ENCODE measurements at places on chromosomes 12 and 14.
A peak's percentile ranks its signal among the peaks of the same experiment; 100 is the strongest.

DNA sequence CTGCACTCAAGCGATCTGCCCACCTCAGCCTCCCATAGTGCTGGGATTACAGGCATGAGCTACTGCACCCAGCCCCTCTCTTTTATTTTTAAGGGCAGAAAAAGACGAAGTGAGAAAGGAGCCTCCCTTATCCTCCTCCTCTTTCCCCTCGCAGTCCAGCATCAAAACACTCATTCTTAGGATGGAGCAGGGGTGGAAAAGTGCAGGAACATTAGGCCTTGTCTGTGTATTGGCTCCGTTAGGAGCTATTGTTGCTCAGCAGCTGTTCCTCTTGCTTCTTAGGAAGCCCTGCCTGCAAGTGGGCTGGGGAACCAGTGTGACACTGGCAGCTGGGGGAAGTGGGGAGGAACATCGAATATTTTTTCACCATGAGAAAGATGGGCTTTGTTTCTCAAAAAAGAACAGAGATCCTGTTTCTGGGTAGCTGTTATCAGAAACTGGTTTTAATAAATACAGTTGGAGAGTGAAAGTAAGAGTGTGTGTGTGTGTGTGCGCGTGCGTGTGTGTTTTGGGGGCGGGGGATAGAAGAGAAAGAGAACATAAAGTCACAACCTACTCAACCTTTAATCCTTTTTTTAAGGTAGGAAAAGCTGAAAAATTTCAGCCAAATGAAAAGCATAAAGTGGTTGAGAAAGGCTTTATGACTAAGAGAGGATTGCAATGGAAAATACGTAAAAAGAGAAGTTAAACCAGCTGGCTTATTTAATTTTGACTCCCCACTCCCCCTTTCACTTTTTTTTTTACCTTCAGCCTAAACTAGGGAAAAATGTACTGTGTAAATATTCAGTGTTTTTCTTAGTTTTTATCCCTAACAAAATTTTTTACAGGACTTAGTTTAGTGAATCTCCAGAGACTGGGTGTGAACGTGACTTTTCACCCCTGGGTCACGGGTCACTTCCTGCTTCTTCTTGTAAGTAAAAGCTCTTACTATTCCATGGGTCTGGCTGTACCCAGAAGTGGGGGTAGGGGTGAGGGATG, 197.2 kb upstream of the PLEKHG7 start:
- no peak for DNase-seq

DNA sequence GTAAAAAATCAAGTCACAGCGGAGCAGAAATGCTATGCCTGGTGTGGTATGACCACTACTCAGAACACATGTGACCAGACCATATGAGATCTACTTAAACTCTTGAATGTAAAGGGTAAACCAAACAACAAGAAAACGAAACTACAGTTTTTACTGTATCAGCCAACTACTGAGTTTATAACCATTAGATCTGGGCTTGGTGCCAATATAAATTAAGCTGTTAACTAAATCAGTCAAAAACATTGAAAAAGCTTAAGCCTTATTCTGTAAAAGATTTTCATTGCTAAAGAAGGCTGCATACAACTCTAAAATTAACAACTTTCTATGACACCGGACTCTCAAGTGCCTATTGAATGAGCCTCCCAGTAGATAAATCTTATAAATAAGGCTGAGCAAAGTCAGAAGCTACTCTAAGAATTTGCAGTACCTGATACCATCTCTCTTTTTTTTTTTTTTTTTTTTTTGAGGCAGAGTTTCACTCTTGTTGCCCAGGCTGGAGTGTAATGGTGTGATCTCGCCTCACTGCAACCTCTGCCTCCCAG, 35.4 kb downstream of the SPTLC2 start:
- DNase-seq: peak; percentile 43

DNA sequence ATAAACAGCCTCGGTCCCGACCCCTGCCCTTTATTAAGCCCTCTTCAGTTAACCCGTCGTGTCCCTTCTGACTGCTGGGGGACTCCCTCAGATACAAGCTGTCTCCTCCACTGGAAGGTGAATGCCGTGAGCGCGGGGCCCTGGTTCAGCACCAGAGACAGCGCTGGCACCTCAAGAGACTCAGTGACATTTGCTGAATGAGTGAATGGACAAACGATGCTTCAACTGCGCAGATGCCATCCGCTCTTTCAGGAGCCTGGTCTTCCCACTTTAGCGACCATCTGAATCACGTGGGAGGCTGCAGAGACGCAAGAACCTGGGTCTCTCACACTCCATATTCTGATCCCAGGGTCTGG, 92.6 kb upstream of the SFSWAP start:
- DNase-seq: no peak

DNA sequence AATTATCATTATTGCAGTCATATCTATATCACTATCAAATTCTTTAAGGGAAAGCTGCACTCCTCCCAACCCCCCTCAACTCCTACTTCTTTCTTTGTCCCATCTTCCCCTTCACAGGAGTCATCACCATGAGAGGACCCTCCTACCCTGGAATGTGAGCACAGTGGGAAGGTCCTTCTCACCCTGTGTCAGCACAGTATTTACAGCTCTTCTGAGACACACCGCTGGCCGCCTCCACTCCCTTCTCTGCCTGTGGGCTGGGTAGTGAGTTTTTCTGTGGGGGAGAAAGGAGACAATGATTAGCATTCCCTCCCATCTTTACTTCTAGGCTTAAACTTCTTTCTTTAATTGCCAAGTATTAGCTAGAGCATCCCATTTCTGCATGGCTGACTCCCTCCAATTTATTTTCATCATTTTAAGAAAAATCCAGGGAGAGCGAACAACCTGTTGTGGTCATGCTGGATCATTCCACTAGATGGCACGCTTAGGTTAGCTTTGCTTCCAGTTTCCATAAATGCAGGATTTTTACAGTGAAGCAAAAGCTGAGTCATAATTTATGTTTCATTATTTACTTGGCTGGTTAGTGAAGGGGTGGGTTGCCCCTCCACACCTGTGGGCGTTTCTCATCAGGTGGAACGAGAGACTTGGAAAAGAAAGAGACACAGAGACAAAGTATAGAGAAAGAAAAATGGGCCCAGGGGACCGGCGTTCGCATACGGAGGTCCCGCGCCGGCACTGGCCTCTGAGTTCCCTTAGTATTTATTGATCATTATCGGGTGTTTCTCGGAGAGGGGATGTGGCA, 188.5 kb downstream of the ALX1 start:
- peak; percentile 61 for DNase-seq

GRCh38 chr14:104776961-104777807, 18.4 kb downstream of the AKT1 start:
- DNase-seq: no peak

DNA sequence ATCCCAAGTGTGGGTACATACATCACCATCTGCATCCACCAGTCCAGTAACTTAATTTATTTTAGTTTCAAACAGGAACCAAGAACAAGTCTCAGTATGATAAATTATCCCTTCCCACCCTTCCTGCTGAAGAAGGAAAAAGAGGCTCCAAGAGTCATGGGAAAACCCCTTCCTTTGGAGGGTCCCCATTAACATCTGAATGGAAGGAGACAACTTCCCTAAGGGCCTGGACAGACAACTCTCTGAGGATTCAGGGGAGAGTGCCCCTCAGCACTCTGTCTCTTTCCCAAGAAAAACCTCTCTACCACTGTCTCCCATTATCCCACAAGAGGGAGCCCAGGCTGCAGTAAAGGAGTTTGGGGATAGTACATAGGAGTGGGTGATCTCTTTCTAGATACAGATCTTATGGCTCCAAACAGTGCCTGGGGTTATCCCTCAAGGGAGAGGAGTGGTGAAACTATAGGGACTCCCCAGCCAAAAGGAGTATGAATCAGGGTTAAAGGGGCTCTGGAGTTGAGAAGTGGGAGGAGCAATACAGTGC, 6.2 kb downstream of the WNT10B start:
- no peak for DNase-seq

DNA sequence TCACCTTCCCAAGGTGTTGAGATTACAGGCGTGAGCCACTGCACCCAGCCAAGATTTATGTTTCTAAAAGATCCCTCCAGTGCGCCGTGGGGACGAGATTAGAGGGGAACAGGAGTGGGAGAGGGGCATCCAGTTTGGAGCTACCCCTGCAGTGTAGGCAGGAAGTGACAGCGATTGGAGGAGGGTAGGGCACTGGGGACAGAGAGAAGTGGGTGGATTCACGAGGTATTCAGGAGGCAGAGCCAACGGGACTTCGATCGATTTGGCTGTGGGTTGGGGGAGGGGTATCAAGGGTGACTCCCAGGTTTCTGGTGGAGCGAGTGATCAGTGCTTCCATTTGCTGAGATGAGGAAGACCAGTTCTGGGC, 82.1 kb downstream of the CCDC92 start:
- DNase-seq: no peak

DNA sequence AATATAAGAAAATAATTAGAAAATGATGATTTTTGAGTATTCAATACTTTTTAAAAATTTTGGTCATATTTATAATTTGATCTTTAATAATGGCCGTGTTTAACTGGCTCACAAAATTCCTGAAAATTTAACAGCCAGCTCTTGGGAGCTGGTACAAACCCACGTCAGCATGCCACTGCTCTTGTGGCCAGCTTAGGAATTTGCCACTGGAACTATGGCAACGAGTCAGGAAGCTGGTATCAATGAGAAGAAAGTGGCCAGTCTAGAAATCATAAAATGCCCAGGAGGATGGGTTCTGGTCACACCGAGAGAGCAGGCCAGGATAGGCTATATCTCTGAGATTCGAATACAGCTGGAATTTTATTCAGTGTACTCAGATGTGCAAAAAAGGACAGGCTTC, 72.2 kb upstream of the PLEKHG3 start:
- DNase-seq: no peak

DNA sequence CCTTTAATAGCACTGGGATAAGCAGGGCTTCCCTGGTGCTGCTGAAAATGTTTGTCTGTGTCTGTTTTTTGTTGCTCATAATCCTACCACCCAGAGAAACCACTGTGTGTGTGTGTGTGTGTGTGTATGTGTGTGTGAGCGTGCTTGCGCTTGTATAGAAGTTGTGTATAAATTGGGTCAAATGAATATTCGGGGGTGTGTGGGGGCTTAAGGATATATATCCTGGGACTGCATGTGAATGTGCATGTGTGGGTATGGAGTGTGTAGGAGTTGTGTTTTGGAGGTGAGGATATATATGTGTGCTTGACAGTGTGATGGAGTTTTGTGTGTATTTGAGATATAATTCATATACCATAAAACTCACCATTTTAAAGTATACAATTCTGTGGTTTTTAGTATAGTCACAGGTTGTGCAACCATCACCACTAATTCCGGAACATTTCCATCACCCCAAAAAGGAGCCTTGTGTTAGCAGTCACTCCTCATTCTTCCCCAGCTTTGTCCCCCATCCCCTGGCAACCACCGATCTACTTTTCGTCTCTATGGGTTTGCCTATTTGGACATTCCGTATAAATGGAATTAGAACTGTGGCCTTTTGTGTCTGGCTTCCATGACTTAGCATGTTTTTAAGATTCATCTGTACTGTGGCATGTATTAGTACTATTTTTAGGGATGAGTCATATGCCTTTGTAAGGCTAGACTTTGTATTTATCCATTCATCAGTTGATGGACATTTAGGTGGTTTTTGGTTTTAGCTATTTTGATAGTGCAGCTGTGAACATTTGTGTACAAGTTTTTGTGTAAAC, 25.6 kb downstream of the TCTN1 start:
- DNase-seq: no peak

- no peak for DNase-seq
Observed at GRCh38 chr12:19591951-19592350, 152.7 kb downstream of the AEBP2 start.

GRCh38 chr12:119180380-119181040, 1.8 kb downstream of the HSPB8 start:
- no peak for DNase-seq
